RKO (cell line): ENCODE measurements at places on chromosomes 6 and 20.

GRCh38 chr6:137978252-137978896 is 111.3 kb downstream of the TNFAIP3 start:
- DNase-seq = no peak

DNA sequence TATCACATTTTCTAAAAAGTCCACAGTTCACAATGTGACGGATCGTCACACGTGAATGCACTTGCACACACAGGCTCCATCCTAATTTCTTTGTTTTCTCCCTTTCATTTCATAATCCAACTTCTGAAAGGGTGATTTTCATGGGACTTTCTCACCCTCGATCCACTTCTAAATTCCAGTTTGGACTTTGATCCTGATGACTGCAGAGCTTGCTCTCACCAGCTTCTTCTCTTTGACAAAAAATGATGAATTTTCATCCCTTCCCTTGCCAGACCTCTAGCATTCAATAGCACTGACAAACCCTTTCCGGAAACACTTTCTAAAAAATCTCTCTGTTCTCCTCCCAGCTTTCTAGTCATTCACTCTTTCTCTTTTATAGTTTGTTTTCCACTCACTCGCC is 341.2 kb downstream of the SYNE1 start:
- DNase-seq = no peak

DNA sequence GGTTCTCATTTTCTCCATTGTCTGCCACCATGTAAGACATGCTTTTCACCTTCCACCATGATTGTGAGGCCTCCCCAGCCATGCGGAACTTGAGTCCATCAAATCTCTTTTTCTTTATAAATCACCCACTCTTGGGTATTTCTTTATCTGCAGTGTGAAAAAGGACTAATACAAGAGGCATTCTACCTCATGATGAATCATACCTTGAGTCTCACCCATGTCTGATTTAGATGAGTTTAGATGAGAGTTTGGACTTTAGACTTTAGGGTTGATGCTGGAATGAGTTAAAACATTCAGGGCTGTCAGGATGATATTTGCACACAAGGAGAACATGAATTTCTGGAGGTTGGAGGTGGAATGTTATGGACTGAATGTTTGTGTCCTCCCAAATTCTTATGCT is 545.6 kb downstream of the C6orf118 start:
- DNase-seq = no peak

- no peak for DNase-seq
Measured at GRCh38 chr6:160035693-160036330, 66.9 kb downstream of the IGF2R start.

GRCh38 chr6:166007349-166008263 is 160.0 kb downstream of the TBXT start:
- DNase-seq = no peak

DNA sequence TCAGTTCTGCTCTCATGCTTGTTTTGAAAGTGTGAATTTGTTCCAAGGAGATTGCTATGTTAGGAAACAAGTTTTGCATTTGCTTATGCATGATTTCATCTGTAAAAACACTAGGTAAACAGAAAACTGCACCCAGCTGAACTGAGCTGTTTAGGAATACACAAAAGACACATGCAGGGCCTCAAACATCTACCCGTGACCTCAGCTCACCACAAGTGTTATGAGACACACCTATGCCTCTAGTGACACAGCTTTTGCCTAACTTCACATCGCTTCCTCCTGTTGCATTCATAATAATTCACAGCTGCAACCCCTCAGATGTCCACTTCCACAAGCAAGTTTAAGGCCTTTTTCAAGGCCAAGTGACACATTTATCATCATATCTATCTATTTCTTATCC is 98.0 kb upstream of the SLC24A3 start:
- DNase-seq = no peak

DNA sequence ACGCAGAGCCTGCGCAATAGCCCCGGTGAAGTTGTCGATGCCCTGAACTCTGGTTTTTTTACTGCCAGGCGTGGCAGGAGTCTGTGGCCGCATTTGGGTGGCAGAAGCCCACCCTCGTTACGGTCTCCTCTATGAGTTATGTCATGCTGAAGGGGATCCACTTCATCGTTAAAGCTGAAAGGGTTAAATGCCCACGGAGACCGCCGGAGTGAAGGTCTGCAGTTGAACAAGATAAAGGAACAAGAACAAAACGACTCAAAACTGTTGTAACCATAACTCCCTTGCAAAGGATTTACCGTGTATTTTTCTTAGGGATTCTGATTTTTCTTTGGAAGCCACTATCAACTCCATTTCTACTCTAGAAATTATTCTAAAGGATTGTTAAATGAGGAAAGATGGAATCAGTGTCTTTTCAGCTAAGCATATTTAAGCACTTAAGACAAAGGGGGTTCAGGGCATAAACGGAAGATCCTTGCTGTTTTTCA is 501 bp upstream of the ELOVL5 start:
- DNase-seq = no peak

DNA sequence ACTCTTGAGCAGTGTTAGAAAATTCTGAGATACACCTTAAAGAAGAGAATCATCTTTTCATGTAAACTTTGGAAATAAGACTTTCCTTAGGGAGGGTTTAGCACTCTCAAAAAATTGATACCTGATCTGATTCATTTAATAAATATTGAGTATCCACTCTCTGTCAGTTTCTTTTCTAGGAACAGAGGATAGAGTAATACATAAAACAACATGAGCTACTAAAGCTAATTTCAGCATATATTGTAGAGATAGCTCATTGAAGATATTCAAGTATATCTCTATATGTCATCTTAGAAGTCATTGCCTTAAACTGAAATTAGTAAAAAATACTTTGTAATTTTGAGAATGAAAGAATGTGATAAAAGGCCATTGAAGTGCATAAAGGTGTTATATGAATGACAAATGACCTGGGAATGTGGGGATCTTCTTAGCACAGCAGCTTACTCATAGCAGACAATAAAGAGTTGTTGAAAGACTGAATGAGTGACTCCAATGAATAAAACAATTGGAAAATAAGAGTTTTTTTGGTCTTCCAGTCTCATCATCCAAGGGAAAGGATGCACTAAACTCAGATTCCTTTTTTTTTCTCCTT is 29.2 kb downstream of the RHAG start:
- no peak for DNase-seq

DNA sequence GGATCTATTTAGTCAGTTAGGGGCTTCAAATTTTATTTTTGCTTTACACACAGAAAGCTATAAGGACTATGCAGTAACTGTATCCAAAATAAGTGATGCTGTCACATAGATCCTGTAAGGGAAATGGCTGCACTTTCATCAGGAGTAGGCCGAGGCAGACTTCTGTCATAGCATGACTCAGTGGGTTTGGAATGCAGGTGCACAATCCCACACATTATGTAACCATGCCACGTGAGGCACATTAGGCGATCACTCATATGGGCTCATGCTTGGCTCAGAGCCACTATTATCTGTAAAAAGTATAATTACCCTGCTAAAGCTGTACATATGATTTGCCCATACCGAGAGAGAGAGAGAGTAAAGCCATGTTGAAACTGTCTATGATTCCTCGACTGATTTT is 1189.4 kb upstream of the EYS start:
- peak; percentile 80 for DNase-seq

GRCh38 chr20:14720251-14720650 is 382.8 kb upstream of the FLRT3 start:
- peak; percentile 10 for DNase-seq

DNA sequence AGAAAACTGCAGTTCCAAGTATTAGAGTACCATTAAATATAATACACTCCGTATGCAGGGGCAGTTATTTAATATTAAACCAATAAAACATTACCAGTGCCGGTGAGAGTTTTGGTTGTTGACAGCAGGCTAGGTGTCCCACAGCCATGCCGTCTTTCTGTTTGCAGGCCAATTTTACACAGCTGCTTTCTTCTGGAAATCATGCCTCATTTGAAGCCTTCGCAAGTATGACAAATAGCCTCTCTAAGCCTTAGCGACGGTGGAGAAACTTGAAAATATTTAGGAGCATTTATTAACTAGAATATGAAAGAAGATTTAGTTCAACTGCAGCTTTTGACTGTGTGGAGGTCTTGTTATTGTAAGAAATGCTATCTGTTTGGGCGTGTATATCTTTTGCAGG is 226.0 kb downstream of the BMP2 start:
- DNase-seq = no peak

GRCh38 chr6:26252077-26252472 is 112.9 kb upstream of the BTN3A2 start:
- no peak for DNase-seq

DNA sequence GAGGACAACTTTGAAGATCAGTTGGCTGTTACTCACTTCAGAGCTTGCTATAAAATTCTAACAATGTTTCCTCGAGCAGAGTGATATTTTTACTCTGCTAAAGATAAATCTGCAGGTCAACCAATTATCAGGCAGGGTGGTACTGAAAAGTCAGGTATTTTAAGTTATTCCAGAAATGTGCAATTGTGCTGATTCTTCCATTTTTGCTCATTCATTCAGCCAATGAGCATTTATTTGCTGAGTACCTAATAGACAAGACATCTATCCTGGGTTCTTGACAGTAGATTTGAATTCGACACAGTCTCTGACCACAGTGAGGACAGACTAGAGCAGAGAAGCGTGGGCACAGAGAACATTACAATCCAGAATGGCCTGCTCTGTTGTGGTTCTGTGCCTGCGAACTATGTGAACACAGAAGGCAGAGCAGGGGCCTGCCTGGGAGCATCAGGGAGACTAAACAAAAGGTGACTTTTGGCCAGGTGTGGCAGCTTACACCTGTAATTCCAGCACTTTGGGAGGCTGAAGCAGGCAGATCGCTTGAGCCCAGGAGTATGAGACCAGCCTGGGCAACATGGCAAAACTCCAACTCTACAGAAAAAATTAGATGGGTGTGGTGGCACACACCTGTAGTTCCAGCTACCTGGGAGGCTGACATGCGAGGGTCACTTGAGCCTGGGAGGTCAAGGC is 14.8 kb downstream of the TPMT start:
- no peak for DNase-seq

- DNase-seq = no peak
Measured at GRCh38 chr20:62887860-62888239, 26.2 kb upstream of the TCFL5 start.

DNA sequence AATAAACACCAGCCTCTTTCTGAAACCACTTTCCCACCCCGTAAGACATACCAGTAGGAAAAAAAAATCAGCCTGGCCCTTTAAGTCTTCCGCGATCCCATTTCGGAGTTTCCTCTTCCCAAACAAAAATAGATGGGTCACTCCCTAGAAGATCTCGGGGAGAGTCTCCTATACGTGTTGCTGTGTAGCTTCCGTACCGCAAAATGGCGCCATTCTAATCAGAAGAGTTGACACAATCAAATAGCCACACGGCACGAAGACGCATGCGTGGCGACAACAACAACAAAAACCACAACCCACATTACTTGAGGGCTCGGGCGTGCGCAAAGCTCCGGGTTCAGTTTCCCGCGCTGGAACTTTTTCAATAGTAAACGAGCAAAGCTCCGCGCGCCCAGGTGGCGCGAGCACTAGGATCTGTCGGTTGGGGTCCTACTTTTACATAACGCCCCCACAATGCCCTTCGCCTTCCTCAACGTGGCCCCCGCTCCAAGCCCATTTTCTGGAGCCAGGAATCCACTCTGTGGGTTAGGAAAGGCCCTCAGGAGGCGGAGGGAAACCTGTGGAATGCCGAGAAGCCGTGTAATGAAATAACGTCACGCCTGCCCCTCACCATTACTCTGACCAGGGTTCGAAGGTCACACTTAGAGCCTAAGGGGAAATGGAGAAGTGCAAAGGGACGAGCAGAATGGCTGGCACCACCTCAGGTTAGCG is at the start of gene GPANK1:
TSS of gene GPANK1 (minus strand) at position 208 of the 711 bp plus-strand sequence. CDS start 519 bp downstream, outside the sequence.
- DNase-seq = peak; percentile 98

DNA sequence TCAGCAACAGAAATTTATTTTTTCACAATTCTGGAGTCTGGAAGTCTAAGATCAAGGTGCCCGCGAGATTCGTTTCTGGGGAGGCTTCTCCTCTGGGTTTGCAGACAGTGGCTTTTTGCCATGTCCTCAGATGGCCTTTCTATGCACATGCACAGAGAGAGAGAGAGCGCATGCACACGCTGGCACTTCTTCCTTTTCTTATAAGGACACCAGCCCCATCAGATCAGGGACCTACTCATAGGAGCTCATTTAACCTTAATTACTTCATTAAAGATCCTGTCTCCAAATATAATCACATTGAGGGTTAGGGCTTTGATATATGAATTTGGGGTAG is 260.7 kb upstream of the PLCB4 start:
- no peak for DNase-seq

- no peak for DNase-seq
Measured at GRCh38 chr6:130118236-130118635, 99.9 kb downstream of the L3MBTL3 start.

- DNase-seq = no peak
Measured at GRCh38 chr6:117550078-117550600, 52.2 kb downstream of the GOPC start.

DNA sequence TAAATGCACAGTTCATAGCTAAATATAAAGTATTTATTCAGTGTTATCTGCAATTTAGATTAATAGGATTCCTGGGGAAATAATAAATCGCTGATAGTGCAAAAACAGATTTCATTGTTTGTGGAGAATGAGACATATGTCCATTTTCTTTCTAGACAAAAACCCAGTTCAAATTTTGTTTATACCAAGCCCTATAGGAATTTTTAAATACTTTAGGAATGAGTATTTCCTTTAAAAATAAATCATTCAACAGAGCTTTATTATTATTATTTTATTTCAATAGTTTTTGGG is 86.5 kb downstream of the METTL24 start:
- DNase-seq = no peak
